Hematopoietic multipotent progenitor cell treated with erythropoietin and hydrocortisone succinate and interleukin-3 and kit ligand, for 4 days (in vitro differentiated cells): ENCODE measurements at places on chromosomes 1 and 21.

DNA sequence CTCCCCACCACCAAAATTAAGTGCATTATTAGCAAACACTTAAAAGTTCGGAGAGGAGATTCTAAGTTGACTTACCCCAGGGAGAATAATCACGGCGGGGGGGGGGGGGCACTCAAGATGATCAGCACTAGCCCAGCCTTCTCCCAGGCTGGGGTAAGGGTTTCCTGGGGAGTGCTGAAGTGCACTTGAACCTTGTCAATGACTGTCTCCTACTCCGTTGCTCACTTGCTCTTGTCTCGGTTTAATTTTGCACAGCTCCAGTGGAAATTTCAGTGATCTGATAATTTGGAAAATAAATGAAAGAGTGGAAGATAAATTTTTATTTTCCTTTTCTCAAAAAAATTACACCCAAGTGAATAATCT lies 59.2 kb downstream of the PBX1 start:
- DNase-seq: no peak

- peak; percentile 8 for DNase-seq
Observed at GRCh38 chr1:192943108-192943507, 116.1 kb downstream of the UCHL5 start.

GRCh38 chr21:29133241-29133640 lies 2.8 kb downstream of the MAP3K7CL start:
- DNase-seq: no peak

- no peak for DNase-seq
Observed at GRCh38 chr1:11434501-11434900, 44.5 kb upstream of the DISP3 start.

DNA sequence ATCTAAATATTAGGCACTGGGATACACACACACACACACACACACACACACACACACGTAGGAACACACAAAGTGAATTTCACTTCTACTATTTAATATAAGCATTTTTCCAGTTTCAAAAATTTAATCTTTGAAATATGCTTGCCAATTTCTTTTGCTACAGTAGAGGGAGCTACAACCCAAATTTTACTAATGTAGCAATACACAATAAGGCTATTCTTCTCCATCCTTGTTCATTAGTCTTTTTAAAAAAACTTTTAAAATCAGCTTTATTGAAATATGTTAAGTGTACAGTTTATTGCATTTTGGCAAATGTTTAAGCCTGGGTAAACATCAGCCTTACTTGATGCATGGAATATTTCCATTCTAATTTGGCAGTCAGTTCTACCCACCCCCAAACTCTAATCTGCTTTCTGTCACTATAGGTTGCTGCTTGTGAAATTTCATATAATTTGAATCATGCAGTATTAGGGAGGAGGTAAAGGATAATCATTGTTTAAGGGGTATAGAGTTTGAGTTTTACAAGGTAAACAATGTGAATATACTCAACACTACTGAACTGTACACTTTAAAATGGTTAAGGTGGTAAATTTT lies 93.0 kb upstream of the TENT5C start:
- DNase-seq: peak; percentile 64

DNA sequence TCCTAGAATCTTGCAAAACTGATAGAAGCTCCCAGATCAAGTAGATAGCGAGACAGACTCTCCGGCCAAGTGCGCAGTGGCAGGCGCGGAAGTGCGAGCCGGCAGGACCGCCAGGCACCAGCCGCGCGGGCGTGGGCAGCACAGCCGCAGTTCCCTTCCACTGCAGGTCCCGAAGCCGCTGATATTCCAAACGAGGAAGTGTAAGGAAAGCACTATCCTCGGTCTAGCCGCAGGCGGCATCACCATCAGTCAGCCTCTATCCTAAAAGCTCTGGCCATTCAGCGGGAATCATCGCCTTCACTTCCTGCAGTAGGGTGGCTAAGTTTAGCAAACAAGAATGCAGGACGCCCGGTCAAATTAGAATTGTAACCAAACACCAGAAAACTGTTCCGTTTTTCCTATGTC lies 710 bp downstream of the GLRX2 start:
- peak; percentile 54 for DNase-seq

DNA sequence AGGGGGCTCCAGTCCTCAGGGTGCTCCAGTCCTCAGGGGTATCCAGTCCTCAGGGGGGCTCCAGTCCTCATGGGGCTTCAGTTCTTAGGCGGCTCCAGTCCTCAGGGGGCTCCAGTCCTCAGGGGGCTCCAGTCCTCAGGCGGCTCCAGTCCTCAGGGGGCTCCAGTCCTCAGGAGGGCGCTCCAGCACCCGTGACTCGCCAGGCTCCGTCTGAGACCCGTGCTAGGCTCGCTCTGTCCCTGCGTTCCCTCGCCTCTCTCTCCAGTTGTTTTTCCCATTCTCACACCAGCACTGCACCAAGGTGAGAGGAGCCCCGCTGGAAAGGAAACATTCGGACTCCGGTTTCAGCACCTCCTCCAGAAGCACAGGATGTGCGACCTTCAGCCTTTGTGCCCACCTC lies 9.4 kb upstream of the OR2M2 start:
- no peak for DNase-seq

DNA sequence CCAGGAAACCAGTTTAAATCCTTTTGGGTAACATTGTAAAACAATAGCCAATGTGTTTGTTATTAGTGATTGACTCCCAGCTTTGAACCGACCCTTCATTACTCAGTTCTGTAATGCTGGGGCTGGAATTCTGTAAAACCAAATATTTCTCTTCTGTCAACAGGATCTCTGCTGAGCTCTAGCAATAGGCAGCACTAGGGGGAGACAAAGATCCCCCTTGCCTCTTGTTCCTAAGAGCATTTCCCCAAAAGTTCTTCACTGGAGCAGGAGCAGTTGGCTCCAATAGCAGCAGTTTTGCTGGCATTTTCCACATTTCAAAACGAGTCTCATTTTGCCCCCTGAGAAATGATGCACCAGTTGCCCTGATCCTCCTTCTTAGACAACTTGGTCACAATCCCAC lies 1671.1 kb downstream of the MRPL39 start:
- peak; percentile 51 for DNase-seq

DNA sequence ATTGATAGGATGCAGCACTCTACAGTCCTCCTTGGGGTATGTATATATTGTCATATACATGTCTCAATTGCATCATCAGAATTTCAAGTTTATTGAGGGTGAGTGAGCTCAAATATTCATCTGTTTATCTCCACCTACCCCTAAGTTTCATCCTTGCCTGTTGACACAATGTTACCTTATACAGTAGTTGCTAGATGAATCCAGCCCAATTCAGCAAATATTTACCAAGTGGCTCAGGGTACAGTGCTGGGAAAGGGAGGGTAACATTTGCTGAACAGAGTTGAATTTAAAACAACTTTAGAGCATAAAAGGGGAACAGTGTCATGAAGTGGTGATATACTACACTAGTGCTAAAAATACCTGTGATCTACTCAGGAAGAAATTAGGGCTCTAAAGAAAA lies 14.4 kb downstream of the ELAVL4 start:
- no peak for DNase-seq

- DNase-seq: no peak
Observed at GRCh38 chr1:151069103-151069486, 1.5 kb upstream of the GABPB2 start.

DNA sequence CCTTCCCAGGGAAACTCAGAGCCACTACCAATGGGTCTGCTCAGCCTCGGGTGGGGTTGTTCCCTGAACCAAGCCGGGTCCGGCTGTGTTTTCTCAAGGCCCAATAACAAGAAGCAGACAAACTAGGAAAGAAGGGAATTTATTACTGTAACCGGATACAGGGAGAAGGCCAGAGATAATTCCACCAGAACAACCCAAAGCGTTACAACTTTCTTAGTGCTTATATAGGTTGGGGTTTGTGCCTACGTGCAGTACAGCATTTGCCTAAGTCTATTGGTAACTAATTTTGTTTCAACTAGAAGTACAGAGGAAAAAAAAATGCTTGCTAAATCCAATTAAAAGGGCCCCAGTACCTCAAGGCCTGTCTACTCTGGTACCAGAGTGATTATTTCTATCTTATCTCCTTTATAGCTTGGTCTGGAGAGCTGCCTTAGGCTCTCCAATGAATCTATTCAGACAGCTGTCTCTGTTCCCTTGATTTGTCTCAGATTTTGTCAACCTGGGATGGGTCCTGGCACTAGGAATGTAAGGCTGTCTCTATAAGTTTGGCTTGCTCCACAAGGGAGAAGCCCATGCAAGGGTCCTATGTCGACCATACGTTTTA lies 57.3 kb upstream of the CCDC190 start:
- no peak for DNase-seq

DNA sequence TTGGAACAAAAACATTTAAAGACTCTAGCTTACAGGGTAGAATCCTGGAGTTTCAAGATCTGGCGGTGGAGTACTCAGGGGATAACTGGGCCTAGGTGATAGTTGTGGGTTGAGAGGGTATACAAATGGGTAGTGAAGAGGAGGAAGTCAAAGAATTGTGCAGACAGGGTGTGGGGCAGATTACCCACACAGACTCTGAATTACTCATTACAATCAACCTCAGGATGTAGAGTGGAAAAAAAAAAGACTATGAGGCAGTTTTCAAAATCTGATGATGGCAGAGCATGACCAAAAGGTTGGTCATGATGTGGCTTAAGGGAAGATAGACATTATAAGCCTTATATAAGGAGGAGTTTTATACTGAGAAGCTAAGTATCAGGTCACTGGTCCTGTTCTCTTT lies 44.1 kb upstream of the GLIS1 start:
- no peak for DNase-seq

DNA sequence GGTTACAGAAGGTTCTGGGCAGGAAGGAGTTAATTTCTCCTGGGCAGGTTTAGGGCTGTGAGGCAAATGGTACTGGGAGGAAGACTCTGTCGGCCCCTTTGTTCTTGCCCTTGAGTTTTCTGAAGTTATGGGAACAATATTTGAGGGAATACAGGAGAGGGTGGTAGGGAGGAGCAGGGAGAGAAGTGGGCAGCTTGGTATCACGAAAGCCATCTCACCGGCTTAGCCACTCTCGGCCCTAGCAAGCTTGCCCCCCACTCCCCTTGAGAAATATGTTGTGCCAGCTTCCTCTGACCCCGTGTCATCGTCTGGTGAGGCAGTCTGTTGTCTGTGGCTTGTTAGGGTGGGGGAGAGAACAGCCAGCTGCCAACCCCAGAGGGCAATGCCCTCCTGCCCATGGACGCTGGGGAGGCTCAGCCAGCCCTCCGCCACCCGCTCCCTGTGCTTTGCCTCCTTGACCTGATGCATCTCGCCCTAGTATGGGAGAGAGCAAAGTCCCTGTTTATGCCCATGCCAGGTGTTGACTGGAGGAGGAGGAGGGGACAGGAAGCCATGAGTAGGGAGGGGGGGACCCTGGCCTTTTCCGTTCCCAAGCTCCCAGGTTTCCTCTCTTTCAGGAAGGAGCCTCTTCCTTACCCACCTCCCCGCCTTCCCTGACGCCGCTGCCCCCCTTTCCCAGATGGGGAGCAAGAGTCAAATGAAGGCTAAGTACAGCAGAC lies 1.2 kb downstream of the EFNA1 start:
- DNase-seq: peak; percentile 58

DNA sequence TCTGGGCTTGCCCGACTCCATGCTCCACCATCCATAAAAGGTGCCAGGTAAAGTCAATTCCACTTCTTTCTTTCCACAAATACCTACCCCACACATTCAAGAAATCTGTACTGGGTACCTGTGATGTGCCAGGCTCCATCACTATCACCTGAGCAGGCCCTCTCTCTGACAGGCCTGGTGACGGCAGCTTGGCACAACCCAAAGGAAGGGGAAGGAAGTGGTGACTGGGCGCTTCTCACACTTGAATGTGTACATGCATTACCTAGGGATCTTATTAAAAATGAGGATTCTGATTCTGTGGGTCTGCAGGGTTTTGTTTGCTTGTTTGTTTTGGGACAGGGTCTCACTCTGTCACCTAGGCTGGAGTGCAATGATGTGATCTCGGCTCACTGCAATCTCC lies 7.5 kb downstream of the HTR1D start:
- DNase-seq: no peak

DNA sequence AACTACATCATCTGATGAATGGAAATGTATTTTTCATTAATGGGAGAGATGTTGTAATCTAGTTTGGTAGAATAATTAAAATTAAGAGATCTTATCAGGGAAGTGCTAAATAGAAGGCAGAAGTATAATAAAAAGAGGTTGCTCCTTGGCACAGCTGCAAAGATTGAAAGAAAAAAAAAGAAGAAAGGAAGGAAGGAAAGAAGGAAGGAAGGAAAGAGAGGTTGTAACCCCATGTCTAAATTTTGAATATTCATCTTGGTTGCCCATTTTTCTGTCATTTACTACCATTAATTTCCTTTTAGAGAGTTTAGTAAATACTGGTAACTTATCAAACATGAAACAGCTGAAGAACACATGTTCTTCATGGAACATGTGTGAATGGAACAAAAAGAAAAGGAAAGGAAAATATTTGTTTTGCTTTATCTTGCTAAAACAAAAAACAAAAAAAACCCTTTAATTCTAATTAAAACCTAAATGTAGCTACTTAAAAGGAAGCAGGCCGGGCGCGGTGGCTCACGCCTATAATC lies 10.5 kb upstream of the MDM4 start:
- peak; percentile 46 for DNase-seq

- no peak for DNase-seq
Observed at GRCh38 chr1:36571106-36571505, 88.4 kb upstream of the CSF3R start.

GRCh38 chr1:148263128-148263905 lies 111.2 kb upstream of the NBPF11 start:
- DNase-seq: peak; percentile 96

DNA sequence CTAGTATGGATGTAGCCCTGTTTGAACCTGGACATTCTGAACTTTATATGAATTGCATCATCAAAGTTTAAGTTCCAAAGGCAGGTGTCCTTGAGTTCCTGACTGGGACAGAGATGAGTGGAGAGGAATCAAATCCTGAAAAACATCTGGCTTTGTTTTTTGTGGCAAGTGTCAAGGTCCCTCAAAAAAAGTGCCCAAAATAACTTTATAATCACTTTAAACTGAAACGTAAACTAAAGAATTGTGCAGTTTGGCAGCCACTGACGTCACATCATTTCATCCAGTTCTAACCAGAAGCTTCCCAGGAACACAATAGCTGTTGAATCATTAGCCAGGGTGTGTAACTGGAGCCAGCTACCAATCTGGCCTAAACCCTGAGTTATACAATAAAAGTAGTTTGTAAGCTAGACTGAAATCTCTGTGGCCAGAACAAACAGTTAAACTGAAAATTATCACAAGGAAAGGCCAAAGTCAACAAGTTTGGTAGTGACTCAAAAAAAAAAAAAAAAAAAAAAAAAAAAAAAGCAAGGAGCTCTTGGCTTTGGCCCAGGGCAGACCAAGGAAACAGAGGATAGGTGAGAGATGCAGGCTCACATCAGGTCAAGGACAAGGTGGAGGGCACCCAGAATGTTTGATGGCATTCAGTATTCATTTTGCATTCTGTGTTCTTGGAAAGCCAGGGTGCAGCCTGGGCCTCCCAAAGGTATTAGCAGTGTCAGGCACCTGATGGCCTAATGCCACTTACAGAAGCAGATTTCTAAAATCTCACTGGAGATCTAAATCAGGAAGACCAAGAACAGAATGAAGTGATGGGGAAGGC lies 74.3 kb downstream of the TNFSF18 start:
- DNase-seq: no peak

- no peak for DNase-seq
Observed at GRCh38 chr1:153365696-153366095, 8.0 kb downstream of the S100A9 start.
